ENCODE measurements at places on chromosomes 2 and 18.

- no peak for DNase-seq
Measured at GRCh38 chr2:199738727-199739412, 112.1 kb downstream of the FTCDNL1 start.

- DNase-seq: no peak
Measured at GRCh38 chr2:169112841-169113240, 43.5 kb downstream of the DHRS9 start.

- no peak for DNase-seq
Measured at GRCh38 chr2:237057893-237058300, 27.8 kb upstream of the COPS8 start.

DNA sequence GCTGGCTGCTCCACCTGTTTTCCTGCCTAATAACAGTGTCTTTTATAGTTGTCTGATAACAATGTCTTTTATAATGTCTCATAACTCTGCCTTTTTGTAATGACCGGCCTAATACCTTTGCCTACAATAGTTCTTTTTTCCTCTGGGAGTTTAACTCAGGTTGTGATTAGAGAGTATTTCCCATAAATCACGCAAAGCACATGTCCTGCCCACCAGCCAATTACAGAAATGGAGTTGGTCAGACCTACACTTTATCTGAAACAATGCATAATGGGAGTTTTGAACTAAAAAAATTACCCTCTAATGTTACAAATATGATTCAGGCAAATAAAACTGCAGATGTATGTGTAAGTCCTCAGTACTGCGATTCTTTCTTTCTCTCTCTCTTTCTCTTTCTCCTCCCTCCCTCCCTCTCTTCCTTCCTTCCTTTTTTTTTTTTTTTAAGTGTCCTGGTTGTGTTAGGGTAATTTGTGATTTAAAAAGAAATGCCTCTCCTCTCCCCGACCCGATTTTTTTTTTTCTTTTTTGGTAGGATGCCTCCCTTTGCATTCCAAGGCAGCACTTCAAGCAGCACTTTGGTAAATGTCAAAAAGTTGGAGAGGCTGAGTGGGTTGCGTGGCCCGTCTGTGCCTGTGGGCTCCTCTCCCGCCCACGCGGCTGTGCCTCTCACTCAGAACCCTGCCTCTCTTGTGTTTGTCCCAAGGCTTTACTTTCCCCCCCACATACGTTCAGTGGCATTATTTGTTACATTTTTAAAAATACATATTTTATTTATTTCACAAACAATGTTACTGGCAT lies 147.3 kb downstream of the AGAP1 start:
- DNase-seq: no peak

DNA sequence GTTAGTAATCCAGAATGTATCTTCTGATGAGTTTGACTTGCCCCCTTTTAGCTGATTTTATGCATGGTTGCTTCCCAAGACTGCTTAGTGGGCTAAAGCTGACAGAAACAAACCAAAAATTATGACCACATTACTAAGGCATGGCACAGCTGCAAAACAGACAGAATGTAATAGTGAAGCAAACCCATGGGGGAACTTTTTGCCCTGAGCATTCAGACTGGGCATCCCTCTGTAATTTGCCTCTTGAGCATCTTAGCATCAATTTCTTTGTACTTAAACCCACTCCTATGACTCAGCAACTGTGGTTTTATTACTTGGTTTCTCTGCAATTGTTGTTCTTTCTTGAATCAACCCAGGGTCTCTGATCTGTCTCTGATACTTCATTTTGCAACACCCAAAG lies 487.3 kb upstream of the DCC start:
- DNase-seq: no peak

DNA sequence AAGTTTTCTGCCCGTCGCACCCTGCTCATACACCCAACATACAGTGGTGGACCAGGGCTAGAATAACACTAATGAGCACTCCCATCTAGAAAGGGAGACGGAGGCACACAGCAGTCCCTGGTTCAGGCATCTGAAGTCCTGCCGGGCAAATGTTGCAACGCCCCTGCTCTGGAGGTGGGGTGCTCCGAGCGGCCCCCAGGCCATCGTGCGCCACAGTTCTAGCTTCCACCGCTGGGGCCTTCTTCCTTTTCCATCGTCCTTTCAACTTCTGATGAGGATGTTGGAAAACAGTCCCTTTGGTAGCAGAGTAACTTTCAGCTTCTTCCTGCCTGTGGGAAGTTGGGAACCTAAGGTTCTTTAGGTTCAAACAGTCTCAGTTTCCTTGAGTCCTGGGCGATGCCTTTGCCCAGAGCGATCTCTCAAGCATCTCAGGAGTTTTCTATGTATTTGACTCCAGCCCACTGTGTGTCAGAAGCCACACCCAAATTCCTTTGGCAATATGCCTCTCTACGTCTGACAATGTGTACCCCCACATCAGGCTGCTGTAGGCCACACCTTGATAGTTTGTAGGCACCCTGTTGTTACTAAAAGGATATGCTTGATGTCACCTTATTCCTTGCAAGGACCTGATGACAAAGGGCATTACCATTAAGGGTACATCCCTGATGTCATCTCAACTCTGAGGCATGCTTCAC lies 258.8 kb downstream of the GLI2 start:
- no peak for DNase-seq

DNA sequence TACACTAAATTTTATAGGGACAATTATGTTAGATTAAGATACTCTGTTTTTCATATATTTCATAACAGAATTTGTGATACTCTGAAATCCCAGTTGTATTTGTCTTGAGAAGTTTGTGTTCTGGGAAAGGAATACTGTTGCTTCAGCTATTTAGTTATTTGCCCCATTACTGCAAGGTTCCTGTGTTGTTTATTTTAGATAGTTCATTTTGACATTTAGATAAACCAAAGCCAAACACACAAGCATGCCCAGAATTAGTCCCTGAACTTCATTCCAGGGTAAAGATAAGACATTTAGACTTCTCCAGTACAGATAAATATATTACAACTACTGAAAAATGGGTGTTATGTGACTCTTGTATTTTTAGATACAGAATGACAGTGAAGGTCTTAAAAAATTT lies 74.7 kb downstream of the BMPR2 start:
- DNase-seq: no peak

- no peak for DNase-seq
Measured at GRCh38 chr2:239204136-239204875, 196.5 kb downstream of the HDAC4 start.

GRCh38 chr2:6283259-6283658 lies 582.4 kb downstream of the CMPK2 start:
- DNase-seq: no peak

- no peak for DNase-seq
Measured at GRCh38 chr2:23513872-23514793, 129.2 kb downstream of the KLHL29 start.

DNA sequence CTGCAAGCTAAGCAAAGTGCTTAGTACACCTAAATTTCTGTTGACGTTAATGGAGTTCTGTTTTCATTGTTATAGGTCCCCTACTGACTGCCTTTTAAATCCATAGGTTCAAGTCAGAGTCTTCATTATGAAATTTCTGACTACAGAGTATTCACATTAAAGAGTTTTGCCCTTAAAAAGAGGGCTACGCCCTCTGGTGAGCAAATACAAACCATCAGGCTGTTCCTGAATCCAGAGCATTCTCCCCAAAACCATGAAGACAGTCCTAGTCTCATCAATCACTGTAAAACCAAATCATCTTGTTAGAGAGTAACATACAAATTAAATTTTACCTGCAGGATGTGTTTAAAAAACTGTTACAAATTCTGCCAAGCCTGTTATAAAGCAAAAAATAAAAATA lies 1091.7 kb downstream of the TDRD15 start:
- no peak for DNase-seq

GRCh38 chr2:62426154-62426912 lies 79.7 kb downstream of the TMEM17 start:
- no peak for DNase-seq

- no peak for DNase-seq
Measured at GRCh38 chr18:11821643-11822237, 29.5 kb upstream of the CHMP1B start.

DNA sequence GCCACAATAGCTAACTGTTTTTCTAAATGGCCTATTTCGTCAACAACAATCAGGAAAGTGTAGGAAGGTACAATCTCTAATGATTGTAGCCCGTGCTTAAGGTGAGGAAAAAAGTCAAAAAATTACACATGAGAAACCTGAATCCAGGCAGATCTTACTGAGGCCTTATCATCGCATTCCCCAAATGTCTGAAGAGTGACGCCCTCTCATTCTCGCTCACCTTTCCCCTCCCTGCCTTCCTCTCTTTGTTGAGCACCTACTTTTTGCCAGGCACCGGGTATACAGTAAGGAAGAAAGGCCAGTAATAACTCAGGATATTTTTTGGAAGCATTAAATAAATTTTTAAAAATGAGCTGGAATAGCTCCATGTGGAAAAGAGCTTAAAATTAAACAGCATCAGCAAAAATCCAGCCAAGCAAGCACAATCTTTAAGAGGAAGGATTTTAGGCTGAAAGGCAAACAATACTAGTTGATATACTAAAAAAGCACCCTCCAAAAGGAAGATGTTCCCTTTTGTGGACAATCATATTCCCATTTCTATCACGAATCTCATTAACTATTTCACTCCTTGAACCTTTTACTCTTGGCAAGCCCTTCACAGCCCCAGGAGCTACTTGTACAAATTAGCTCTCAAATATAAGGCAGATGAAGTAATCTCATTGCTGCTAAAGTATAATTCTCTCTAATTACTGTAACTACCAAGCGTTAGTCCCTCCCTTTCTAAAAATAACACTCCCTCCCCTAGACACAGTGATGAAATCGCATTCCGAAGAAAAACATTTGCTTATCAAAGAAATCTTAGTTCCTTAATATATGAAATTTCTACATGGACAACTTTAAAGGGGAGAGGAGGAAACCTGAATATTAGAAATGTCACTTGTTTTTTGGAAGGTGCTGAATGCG lies 40.0 kb downstream of the STAT1 start:
- DNase-seq: no peak

GRCh38 chr2:140117386-140117785 lies 1337.2 kb upstream of the NXPH2 start:
- DNase-seq: no peak

DNA sequence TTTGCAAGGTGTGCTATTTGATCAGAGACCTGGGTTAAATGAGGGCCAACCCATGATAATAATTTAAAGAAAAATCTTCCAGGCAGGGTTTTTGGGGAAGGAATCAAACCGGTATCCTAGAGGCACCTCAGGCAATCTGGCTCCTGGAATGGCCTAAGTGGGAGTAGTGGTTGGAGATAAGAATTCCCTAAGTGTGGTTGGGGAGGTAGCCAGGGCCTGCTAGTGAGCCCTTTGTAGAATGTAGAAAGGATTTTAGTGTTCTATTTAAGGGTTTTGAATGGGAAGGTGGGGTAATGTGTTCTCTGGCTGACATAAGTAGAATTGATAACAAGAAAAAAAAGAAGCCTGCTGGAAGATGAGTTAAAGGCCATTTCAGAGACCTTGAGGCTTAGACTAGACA lies 422.2 kb downstream of the XIRP2 start:
- DNase-seq: no peak

GRCh38 chr2:75337016-75337415 lies 137.7 kb upstream of the TACR1 start:
- no peak for DNase-seq

DNA sequence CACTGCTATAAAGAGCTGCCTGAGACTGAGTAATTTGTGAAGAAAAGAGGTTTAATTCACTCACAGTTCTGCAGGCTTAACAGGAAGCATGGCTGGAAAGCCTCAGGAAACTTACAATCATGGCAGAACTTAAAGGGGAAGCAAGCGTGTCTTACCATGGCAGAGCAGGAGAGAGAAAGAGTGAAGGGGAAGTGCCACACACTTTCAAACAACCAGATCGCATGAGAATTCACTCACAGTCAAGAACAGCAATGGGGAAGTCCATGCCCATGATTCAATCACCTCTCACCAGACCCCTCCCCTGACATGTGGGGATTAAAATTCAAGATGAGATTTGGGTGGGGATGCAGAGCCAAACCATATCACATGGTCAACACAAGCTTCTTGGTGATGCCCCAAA lies 34.7 kb upstream of the CDK5R2 start:
- no peak for DNase-seq

DNA sequence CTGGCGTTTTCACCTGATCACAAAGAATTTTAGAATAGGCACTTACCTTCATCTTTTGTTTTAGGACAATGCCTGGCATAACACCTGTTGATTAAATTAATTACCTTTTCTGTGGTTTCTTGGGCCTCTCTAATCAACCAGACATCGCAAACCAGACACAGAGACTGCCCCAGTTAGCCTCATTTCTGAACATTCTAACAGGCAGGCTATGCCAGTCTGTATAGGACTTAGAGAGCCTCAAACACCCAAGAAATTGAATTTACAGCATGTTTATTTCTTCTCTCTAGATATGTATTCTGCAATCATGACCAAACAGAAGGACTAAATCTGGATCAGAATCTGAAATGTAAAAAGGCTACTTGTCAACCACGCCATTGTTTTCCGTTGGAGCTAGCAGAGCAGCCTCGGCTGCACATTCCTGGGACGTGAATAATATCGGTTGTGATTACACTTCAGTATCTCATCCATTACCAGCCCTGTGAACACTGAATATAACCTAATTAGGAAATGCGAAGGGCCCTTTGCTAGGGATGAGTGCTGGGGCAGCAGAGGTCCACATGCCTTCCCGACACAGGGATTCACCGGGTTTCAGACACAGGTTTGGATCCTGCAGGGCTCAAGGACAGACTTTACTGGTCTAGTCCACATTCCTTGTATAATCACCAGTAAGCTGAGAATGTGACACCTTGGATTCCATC lies 17.5 kb upstream of the CDC42EP3 start:
- no peak for DNase-seq

GRCh38 chr18:2651981-2652380 lies 3.5 kb upstream of the SMCHD1 start:
- DNase-seq: no peak

DNA sequence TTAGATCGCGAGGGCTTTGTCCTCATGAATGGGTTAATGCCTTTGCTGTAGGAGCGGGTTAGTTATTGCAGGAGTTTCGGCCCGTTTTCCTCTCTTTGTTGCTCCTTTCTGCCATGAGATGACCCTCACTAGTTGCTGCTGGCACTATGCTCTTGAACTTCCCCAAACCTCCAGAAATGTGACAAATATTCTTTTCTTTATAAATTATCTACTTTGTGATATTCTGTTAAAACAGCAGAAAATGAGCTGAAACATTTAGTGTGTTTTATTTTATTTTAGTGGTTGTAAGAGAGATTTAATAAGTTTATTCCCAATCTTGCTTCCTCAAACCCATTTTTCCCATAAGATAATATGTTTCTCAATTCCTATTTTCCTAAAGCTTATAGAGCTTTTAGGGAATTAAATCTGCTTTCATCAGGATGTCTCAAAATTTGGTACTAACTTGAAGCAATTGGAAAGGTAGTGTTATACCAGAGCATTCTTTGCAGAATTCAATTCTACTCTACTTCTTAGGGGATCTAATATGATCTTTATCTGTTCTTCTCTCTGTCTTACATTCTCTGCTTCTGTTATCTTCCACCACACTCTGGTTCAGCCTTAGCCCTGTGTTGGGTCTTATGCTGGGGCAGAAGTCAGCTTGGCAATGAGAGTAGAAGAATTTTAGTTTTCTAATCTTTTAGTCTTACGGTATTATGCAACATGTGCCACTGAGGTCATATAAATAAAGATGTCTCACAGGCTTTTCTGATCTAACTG lies 23.1 kb downstream of the DDX1 start:
- no peak for DNase-seq

All from CD4-positive, alpha-beta T cell treated with Interleukin-15 for 4 hours (primary cell).